ENCODE measurements at places on chromosomes 16 and 17.
A peak's percentile ranks its signal among the peaks of the same experiment; 100 is the strongest.

DNA sequence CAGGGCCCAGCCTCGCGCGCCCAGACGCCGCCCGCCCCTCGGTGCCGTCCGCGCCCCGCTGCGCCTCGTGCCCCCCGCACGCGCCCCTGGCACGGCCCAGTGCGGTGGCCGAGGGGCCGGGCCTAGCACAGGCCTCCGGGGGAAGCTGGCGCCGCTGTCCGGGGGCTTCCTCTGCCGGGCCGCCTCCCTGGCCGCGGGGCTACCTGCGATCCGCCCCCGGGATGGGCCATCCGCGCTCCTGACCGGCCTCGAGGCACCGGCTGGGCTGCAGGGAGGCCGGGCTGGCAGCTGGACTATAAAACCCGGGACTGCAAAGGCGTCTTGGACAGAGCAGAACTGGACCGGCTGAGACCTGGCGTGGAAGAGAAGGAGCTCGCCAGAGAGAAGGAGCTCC lies 783 bp downstream of the BHLHA9 start:
- no peak for DNase-seq

DNA sequence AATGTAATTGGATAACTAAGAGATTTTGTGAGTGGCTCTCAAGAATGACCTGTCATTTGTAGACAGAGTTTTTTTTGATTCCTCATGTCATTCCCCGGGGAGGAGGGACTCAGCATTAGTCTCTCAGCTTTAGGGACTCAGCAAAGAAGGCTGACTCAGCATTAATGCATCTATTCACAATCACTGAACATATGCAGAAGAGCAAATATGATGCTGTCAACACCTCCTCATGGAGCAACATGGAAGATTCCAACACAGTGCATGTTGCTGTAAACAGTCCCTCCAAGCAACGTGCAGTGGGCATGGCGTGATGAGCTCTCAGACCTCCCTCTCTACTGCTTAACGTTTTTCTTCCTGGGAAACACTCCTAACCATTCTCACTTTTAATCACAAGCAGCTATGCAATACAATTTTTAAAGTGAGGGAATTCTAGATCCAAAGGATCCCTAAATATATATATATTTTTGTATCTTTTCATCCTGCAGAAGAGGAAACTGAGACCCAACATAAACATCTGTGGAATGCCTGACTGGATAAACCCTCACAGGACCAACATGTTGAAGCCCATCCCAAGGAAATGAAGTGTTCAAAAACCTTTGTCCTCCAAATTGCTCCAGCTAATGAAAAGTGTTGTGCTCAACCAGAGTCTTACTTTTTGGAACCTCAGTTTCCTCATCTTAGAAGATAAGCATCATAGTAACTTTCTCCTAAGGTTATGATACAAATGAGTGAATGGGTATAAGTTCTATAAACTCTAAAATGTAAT lies 38.9 kb downstream of the TMEM100 start:
- no peak for DNase-seq

- peak; percentile 31 for DNase-seq
Measured at GRCh38 chr16:15682105-15682570, 32.1 kb downstream of the NDE1 start.

DNA sequence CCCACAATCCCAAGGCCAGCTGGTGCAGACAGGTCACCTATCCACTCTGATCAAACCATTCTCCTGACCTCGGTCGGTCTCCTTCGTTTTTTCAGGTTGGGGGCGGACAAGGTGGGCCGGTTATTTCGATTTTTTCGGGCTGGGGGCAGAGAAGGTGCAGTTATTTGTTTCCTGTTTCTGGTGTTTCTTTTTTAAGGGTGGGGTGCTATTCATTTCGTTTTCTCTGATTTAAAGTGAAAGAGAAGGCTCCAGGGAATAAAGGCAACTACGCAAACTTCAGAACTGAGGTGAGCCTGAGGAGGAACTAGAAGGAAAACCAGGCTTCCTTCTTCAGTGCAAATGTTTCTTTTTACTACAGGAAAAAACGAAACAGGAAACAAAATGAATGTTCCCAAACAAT lies 64.8 kb downstream of the ANKRD11 start:
- DNase-seq = no peak

GRCh38 chr16:85192238-85193114 lies 80.2 kb upstream of the CIBAR2 start:
- no peak for DNase-seq

- no peak for DNase-seq
Measured at GRCh38 chr17:9472094-9472493, 103.5 kb downstream of the STX8 start.

GRCh38 chr17:37430051-37430627 lies 23.5 kb downstream of the TADA2A start:
- DNase-seq = no peak

GRCh38 chr16:3881499-3881990 lies 1.0 kb upstream of the CREBBP start:
- DNase-seq = no peak

DNA sequence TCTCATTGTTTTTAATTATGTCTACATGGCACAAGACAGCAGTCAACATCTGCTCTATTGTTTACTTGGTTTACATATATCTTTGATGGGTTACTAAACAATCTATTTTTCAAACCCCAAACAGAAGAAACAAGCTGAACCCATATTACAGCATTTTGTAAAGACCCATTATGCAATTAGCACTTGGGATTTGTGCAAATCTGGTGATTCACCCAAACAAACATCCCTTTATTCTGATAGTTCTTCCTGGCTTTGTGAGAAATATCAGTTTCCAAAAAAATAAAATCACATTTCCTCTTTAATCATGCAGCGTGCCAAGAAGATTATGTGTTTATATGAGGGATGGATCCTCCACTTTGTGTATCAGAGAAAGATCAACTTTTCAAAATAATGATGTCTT lies 16.8 kb upstream of the RBFOX1 start:
- no peak for DNase-seq

DNA sequence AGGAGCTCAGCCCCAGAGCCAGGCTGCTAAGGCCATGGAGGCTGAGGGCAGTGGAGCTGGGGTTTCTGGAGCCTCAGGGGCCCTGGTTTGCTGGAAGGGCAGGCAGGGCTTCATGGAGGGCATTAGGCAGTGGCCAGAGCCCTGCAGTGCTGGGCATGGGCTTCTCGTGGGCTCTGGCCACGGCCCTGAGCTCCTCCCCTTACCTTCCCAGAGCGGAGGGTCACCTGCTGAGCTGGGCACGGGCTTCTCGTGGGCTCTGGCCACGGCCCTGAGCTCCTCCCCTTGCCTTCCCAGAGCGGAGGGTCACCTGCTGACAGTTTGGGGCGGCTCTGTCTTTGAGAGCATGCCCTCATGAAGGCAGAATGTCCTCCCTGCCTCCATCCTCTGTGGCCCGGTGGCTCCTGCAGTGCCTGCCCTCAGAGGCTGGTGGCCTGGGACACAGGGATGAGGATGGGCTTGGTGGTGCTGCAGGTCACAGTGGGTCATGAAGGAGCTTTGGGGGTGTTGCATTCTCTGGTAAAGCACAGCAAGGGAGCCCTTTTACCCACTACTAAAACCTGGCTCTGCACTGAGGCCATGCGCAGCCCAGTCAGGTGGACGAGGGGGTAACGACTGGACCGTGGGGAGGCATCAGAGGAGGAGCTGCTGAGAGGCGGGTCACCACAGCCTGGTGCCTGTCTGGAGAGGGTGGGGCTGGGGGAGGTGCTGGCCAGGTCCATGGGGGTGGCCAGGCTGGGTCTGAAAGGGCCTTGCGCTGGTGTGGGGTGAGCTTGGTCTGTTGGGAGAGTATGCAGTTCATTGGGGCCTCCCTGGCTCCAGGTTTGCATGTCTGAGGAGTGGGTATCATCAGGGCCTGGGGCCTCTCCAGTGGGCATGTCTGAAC lies 2.9 kb upstream of the RNPS1 start:
- DNase-seq = no peak

DNA sequence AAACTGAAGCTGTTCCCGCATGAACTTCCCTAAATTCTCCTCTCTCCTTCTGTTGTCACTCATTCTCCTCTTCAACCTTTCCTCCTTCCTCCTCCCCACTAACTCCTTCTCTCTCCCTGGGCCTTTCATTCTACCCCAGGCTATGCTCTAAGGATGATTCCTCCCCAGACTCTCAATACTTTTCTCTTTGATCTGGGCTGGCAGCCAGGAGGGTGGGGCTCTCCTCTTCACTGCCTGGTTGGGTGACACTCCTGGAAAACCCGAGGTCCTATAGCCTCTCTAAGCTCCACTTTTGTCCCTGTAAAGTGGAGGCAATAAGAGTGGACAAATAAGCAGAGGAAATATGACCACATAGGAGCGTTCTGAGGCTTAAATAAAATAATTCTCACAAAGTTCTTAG lies 46.2 kb downstream of the HSD17B2 start:
- DNase-seq = no peak

DNA sequence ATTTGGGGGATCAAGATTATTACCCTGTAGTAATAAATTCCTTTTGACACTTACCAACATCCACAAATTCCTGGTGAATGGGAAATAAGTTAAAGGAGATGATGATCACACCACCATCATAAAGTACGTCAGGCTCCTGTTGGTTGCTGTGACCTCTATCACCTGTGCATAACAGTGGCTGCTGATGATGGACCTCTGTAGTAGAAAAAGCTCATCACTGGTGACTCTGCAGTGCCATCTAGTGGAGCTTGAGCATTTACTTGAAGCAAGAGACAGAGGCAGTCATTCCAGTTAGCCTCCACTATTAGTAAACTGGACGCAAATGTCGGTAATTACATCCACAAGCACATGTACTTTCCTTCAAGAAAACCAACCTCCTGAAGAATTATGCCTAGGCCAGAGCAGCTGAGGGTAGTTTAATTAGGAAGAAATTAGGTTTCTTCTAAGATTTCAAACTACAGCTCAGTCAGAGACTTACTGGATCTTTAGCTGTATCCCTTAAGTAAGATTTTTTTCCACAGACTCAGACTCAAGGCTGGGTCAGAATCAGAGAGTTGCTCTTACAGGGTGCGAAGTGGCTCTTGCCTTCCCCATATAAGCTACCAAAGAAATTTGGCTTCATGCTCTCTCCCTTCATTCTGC lies 39.3 kb downstream of the CYB561 start:
- DNase-seq = no peak

GRCh38 chr16:85921026-85921425 lies 22.1 kb downstream of the IRF8 start:
- no peak for DNase-seq

DNA sequence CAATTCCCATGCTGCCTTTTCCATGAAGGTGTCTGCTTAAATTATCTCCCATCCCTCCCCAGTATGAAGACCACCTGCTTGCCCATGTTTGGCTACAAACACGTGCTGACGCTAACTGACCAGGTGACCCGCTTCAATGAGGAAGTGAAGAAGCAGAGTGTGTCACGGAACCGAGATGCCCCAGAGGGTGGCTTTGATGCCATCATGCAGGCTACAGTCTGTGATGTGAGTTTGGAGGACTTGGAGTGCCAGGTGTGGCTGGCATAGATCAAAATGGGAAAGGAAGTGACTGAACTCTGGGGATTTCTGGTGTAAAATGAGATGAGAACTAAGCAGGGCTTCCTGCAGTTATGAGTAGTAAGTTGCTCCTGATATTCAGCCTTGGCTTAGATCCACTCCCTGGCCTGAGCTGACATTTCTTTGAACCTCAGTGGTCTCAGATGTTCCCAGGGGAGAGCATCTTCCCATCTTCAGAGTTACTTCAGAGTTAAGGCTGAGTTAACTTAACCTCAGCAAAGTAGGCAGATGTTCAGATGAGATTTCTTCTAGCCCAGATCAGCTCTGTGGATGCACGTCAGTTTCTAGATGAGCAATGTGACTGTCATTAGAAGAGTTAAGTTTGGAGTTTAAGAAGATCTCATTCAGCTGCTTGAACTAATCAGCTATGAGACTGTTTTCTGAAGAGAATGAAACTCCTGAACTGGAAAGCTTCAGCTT lies 32.7 kb downstream of the ITGB3 start:
- DNase-seq = no peak

DNA sequence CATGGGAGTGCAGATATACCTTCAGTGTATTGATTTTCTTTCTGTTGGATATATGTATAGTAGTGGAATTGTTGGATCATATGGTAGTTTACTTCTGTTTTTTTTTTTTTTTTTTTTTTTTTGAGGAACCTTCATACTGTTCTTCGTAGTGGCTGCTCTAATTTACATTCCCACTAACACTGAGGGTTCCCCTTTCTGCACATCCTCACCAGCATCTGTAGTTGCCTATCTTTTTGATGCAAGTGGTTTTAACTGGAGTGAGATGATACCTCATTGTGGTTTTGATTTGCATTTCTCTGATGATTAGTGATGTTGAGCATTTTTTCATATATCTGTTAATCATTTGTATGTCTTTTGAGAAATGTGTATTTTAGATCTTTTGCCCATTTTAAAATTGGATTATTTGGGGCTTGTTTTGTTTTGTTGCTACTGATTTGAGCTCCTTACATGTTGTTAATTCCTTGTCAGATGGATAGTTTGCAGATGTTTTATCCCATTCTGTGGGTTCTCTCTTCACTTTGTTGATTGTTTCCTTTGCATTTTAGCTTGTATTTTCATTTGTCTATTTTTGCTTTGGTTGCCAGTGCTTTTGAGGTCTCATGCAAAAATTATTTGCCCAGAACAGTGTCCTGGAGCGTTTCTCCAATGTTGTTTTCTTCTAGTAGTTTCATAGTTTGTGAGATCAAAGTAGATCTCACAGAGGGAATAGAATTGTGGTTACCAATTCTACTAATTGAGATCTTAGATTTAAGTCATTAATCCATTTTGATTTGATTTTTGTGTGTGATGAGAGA lies 25.0 kb upstream of the BCAS3 start:
- no peak for DNase-seq

GRCh38 chr17:12613566-12613965 lies 52.1 kb upstream of the MYOCD start:
- DNase-seq = no peak

DNA sequence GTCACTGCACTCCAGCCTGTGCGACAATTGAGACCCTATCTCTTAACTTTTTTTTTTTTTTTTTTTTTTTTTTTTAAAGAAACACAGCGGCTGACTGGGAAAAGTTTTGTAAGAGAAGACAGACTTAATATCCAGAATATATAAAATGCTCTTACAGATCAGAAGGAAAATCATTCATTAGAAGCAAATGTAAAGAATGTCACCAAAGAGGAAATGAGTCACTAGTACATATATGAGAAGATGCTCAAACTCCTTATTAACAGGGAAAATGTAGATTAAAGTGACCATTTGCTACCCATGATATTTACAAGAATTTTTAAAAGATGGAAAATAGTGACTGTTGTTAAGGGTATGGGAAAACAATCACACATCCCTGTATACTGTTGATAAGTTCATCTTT lies 48.9 kb downstream of the RABEP1 start:
- no peak for DNase-seq

DNA sequence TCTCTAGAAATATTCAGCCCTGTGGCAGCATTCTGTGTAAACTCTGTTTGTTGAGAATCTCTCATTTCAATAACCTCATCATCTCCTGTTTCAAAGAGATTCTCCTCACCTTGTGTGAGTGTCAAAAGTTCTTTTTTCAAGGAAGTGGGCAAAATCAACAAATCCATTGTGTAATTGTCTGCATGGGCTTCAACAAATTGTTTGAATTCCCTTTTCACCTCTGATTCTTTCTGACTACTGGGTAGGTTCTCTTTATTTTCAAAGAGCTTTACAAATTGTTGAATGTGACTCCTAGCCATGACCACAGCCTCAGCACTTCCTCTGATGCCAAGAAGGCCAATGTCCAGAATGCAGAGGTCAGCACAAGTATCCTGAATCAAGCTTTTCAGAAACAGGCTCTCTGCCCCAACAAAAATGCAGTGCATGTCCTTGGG lies 48.0 kb downstream of the N4BP1 start:
- no peak for DNase-seq

GRCh38 chr17:56824503-56824902 lies 9.2 kb downstream of the C17orf67 start:
- DNase-seq = no peak
